ENCODE measurements at places on chromosomes 11 and 22.

DNA sequence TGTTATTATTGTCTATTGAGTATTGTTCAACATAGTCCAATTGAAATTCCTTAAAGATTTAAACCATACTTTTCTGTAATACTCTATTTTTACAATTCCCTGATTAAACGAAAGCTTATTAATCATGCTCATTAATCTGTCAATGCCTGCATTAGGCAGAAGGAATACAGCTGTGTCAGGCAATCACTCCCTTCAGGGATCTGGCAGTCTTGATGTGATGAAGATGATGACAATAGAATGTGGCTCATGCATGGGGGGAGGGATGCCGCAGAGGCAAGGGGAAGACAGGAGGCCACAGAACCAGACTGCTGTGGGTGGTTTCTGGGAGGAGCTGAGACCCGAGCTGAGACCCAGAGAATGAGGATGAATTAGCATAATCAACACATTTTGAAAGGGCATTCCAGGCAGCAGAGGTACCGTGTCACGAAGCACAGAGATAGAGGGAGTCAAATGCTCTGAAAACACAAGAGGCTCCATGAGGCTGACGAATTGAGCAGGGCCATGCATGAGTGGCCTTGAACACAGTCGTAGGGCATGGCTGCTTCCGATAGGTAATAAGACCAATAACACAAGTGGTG, 1075.5 kb downstream of the OPCML start:
- peak; percentile 63 for DNase-seq

DNA sequence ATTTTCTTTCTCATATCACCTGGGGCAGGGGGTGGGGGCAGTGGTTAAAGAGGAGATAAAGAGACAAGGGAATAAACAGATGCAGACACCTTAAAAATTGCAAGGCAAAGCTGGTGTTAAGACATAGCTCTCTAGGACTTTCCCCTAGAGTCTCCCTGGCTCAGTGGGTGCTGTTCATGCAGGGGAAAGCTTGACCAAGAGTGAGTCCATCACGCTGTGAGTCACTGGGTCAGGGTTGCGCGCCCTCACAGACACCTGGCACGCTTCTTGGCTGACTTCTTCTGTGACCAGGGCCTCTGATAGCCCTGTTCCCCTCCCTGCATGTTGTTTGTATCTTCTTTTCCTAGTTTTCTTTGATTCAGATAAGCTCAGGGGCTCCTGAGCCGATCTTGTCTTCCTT, 31.9 kb downstream of the COMMD9 start:
- no peak for DNase-seq

DNA sequence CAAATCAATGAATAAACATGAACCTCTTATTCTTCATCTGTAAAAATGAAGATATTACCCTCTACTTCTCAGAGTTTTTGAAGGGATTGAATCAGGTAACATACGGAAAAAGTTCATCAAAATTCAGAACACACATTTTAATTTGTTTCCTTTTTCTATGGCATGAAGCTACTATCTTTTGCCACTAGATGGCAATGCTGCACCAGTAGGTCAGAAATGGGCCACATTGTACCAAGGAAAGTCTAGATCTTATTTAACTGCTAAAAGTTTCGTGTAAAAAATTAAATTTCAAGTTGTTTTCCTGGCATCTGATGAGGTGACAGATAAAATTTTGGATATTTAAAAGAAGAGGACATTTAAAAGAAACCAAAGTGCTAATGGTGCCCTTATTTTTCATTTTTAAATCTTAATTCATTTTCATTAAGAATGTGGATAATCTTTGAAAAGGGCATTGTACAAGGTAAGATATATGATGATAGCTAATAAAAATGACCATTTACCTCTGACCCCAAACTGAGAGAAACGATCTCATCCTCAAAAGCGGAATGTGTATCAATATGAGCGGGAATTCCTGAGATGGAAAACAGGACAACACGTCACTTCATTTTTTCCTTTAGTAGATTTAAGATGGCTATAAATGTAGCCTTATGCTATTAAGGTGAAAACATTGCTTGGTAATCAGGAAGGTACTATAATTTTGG, 16.1 kb downstream of the ALKBH8 start:
- DNase-seq: peak; percentile 12

- peak; percentile 12 for DNase-seq
Measured at GRCh38 chr11:109641549-109641948, 219.6 kb downstream of the C11orf87 start.

- no peak for DNase-seq
Measured at GRCh38 chr22:29215012-29215860, 9.5 kb downstream of the EMID1 start.

DNA sequence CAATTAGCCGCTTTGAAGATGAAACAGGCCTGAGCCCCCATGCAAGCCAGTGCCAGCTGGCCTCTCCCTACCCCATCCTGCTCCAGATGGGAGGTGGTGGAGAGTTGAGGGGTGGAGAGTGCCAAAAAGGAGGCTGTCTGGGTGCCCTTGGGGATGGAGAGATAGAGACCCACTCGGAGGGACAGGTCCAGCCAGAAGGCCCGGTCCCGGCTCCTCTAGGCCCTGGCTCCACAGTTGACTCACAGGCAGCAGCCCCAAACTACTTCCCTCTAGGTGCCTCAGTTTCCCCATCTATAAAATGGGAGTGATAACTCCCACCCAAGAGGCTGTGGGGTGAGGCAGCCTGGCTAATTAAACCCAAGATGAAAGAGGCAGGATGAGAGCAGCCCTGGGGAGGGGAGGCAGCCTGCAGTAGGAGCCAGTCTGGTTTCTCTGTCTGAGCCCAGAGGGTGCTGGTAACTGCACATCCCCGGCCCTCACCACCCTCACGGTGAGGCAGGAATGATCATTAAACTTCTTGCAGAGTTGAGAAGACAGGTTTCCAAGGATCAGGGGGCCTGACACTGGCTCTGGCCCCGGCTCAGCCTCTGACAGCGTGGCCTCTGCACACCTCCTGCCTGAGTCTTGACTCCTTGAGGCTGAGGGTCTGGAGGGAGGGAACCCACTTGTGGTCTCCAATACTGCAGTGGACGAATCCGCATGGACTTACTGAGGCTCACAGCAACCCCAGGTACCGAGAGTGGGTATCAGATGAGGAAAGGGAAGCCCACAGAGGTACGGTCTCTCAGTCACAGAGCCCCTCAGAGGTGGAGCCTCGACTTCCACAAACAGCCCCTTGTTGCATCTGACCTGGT, 1.4 kb upstream of the AP5B1 start:
- no peak for DNase-seq
